ENCODE measurements at places on chromosomes 4 and X. TPM values are rescaled to one million over a fixed set of nuclear protein-coding genes. Genes with fewer than 3 reads are reported as not detected.

Gene XAGE2
- not detected for total RNA-seq

GRCh38 chr4:154367659-154368058 is 123.9 kb downstream of the DCHS2 start:
- DNase-seq = no peak

GRCh38 chr4:183906489-183906738 is 1.3 kb downstream of the STOX2 start:
- DNase-seq = no peak

DNA sequence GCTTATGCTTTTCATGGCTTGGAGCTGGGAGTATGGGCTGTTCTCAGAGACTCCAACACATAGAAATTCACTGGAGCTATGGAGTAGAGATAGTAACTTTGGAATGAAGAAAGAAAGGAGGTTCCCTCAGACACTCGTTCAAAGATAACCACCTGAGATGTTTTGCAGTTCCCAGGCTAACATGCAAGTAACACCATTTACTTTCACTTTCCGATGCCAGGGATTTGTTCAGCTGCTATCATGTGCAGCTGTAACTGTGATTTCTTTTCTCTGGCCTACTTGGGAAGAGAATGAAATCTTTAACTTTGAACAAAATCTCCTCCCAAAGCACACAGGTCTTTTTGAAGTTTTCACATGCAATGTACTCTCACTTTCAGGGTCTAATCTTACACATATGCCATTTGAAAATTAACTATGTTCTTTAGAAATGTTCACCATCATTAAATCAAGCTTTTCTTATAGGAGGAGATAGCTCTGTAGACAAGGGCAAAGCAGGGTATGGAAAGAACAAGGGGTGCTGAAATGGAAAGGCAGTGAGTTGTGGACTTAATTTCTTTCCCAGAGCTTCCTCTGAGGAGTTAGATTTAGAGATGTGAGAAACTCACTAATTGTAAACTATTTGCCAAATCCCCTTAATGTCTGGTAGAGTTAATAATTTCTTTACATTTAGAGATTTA is 514.3 kb downstream of the PDHA2 start:
- no peak for DNase-seq

DNA sequence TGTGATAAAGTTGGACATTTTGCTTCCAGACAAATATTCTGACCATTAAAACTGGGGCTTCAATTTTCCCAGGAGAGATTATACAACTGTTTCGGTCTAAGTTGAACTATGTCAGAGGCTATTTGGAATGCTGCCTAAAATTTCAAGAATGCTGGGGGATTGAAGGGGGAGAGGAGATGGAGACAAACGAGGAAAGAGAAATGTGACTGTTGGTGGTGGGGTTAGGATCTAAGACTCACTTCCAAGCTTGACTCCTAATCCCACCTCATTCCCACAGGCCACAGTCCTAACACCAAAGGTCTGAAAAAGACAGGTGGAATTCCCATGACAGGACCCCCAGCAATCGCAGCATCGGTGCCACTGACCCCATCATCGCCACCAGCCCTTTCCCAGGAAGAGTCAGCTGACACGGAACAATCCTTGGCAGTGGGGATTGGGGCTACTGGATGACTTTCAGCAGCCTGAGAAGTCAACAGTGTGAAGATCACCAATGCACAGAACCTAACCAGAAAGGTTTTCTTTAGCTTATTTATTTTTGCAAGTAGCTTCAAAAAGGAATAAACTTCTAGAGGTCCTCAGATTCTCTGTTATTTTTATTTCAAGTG is 74.0 kb upstream of the PRSS48 start:
- no peak for DNase-seq

GRCh38 chr4:70399319-70399718 is 1.6 kb downstream of the OPRPN start:
- DNase-seq = no peak

Gene F8A2
- total RNA-seq = not detected

DNA sequence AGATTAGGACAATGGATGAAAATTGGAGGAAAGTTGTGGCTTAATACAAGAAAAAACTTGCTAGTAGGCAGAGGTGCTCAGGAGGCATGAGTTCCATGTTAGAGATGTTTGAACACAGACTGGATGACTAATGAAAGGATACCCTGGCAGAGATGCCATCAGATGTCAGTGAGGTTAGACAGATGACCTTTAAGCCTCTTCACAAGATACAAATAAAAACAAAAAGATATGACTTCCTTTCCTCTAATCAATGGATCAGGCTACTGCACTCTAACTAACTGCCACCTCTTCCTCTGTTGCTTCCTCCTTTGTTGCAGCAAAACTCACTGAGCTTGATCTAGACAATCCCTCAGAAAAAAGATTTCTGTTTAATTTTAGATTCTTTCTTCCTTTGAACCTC is 14.7 kb downstream of the STAP1 start:
- no peak for DNase-seq

Gene CWH43
- 27.4 TPM for total RNA-seq

All from thyroid gland (tissue), 4 donors.